Esophagus muscularis mucosa (tissue), 4 donors: ENCODE measurements at places on chromosomes 7 and 10. TPM values are rescaled to one million over a fixed set of nuclear protein-coding genes. Genes with fewer than 3 reads are reported as not detected.

DNA sequence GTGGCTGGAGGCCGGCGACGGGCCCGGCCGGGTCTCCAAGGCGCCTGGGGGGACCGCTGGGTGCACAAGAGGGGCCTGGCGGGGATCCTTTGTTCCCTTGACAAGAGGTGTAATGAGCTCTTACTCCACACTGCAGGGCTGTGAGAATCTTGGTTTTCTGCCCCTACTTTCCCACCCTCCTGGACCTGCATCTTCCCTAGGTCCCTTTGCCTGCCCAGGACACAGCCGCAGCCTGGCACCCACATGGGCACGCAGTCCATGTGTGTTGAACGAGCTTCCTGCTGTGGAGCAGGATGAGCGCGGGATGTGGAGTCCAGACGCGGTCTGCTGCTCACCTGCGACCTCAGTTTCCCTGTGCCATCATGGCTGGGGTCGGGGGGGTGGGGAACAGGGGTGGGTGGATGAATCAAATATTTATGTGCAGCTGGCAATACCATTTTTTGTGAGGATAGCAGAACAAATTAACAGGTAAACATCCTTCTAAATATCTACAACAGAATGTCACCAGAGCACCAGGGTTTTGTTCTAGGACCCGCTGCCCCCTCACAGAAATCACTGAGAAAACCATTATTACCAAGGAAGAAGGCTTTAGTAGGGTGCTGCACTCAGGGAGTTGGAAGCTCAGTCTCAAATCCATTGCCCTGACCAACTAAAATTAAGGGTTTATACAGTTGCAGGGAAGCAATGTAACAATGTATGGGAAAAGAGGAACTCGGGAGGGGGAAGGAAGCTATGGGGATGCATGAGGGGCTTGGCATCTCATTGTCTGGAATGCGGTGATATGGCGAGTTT is 474 bp upstream of the NSMCE4A start:
- H3K27me3 ChIP-seq = no peaks in the 10 kb centered on the region
- peaks cover 12% of the 10 kb centered on the region for H3K36me3 ChIP-seq
- H3K4me1 ChIP-seq = peaks cover 19% of the 10 kb centered on the region
- H3K4me3 ChIP-seq = peak overlapping the region; percentile 75
- DNase-seq = no peak

DNA sequence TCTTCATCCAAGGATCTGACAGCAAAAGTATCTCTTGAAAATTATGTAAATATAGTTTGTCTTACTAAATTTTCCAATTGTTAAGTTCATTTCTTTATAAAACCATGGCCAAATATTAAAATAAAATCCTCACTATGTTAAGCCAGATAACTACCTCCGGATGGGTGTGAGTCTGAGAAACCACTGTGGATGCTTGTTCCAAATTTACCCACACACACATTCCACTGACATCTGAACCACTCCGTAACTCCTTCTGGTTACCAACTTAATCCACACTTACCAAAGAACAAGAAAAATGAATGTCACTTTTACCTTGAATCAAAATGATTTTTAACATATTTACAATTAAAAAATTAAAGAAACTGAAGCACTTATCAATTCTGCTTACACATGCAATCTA is 19.7 kb downstream of the CYTH3 start:
- DNase-seq = no peak
- no peaks in the 10 kb centered on the region for H3K36me3 ChIP-seq
- H3K27ac ChIP-seq = no peak overlapping the region
- H3K4me3 ChIP-seq = peak overlapping the region; percentile 10

- no peak overlapping the region for H3K4me3 ChIP-seq
- DNase-seq = peak; percentile 92
- no peak overlapping the region for H3K27ac ChIP-seq
- no peaks in the 10 kb centered on the region for H3K4me1 ChIP-seq
Observed at GRCh38 chr7:24741679-24742505, 15.4 kb downstream of the GSDME start.

- H3K4me1 ChIP-seq = no peaks in the 10 kb centered on the region
- DNase-seq = no peak
- H3K27me3 ChIP-seq = no peaks in the 10 kb centered on the region
- H3K4me3 ChIP-seq = no peak overlapping the region
- H3K36me3 ChIP-seq = peaks cover 48% of the 10 kb centered on the region
Observed at GRCh38 chr10:68348265-68348741, 15.6 kb upstream of the PBLD start.

- DNase-seq = no peak
- H3K36me3 ChIP-seq = no peaks in the 10 kb centered on the region
- no peaks in the 10 kb centered on the region for H3K27me3 ChIP-seq
- H3K27ac ChIP-seq = no peak overlapping the region
- no peaks in the 10 kb centered on the region for H3K4me1 ChIP-seq
- no peak overlapping the region for H3K4me3 ChIP-seq
Observed at GRCh38 chr10:23675585-23675984, 236.7 kb downstream of the OTUD1 start.

GRCh38 chr7:134126966-134127848 is at the start of gene LRGUK:
TSS of gene LRGUK (plus strand) at chr7:134127340. CDS start at chr7:134127368, 28 bp downstream.
- H3K27me3 ChIP-seq = no peaks in the 10 kb centered on the region
- peaks cover 19% of the 10 kb centered on the region for H3K4me1 ChIP-seq
- H3K27ac ChIP-seq = peak within 1 kb of the TSS; percentile 21
- peak; percentile 93 for DNase-seq
- H3K36me3 ChIP-seq = no peaks in the 10 kb centered on the region

DNA sequence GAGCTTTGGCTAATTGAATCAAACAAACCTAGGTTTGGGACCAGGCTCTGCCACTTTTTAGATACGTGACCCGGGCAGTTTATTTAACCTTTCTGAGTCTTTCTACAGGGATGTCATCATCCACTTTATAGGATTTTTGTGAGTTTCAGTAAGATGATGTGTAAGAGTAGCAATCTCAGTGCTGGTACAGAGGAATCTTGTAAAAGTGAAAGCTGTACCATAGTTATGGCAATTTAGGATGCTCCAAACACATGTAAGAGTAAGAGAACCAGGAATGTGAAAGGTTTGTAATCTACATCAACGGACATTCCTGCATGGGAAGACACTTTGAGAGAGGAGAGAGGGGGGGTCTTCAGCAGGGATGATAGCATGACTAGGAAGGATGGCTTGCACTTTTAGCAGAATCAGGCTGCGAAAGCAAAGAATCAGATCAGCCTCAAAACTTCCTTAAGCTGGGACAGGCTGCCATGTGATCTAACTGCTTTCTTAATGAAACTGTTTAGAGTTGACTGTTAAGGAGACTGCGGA is 968 bp downstream of the NOLC1 start:
- peaks cover 60% of the 10 kb centered on the region for H3K36me3 ChIP-seq
- peak overlapping the region; percentile 73 for H3K4me3 ChIP-seq
- peak overlapping the region; percentile 83 for H3K27ac ChIP-seq
- H3K4me1 ChIP-seq = peaks cover 34% of the 10 kb centered on the region
- DNase-seq = no peak

GRCh38 chr10:89588671-89589070 is 53.3 kb upstream of the SLC16A12 start:
- no peak for DNase-seq
- peaks cover 10% of the 10 kb centered on the region for H3K4me1 ChIP-seq
- H3K36me3 ChIP-seq = no peaks in the 10 kb centered on the region
- no peak overlapping the region for H3K4me3 ChIP-seq
- H3K27ac ChIP-seq = no peak overlapping the region
- no peaks in the 10 kb centered on the region for H3K27me3 ChIP-seq

GRCh38 chr10:23478570-23478969 is 39.7 kb downstream of the OTUD1 start:
- no peaks in the 10 kb centered on the region for H3K4me1 ChIP-seq
- no peak overlapping the region for H3K4me3 ChIP-seq
- no peaks in the 10 kb centered on the region for H3K27me3 ChIP-seq
- no peaks in the 10 kb centered on the region for H3K36me3 ChIP-seq
- DNase-seq = no peak

- no peaks in the 10 kb centered on the region for H3K36me3 ChIP-seq
- H3K4me3 ChIP-seq = no peak overlapping the region
- no peak for DNase-seq
Observed at GRCh38 chr10:71531485-71532446, 135.0 kb downstream of the CDH23 start.

GRCh38 chr7:74498354-74498753 is 44.6 kb downstream of the GTF2IRD1 start:
- no peak overlapping the region for H3K27ac ChIP-seq
- H3K4me3 ChIP-seq = no peak overlapping the region
- no peaks in the 10 kb centered on the region for H3K27me3 ChIP-seq

DNA sequence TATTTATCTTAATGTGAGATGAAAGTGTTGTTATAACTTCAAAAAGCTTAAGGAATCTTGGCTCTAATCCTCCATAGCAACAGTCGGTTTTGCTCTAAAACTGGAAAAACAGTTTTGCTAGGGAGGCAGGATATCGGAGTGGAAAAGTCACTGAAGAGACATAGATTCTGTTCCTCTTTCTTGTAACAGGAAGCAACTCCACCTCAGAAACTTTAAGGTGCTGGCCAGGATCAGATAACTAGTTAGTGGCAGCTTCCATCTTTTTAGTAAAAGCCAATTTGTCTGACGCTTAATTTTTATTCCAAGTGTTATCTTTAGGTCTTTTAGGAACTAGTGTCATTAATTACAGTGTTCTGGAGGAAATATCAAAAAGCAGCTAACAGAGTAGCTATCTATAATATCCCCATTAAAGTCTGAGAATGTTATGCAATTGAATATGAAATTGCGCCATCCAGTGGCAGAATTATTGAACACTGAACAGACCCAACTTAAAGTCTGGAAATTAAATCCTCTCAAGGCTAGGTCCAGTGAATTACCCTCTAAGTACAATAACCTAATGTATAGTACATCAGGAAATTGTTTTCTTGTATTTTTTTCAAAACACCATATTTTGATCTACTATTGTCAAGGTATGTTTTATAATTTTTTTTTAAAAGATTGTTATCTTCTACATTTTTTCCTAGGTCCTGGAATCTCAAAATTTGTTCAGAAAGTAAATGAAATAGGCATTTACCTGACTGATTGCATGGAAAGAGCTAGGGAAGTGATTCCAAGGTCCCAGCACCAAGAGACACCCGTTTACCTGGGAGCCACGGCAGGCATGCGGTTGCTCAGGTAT is 65.9 kb upstream of the CC2D2B start:
- H3K36me3 ChIP-seq = no peaks in the 10 kb centered on the region
- no peak for DNase-seq
- H3K27ac ChIP-seq = peak overlapping the region; percentile 70
- peaks cover 35% of the 10 kb centered on the region for H3K4me1 ChIP-seq

DNA sequence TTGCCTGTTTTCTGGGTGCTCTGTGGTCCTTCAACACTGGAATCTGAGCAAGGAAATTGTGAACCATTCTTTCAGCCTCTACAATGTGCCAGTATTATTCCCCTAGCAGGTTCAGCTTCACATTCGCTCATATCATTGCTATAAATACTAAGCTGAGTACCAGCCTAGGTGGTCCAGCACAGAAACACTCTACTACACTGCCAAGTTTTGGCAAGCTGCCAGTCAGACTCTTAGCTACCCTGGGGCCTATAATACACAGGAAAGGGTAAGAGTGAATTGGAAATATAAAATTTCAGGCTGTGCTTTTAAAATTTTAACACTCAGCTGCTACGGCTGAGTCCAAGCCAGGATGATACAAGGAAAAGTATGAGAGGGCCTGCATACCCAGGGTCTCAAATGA is 49.9 kb upstream of the PPP1R3A start:
- no peaks in the 10 kb centered on the region for H3K36me3 ChIP-seq
- no peak overlapping the region for H3K4me3 ChIP-seq
- DNase-seq = no peak
- H3K27me3 ChIP-seq = no peaks in the 10 kb centered on the region

DNA sequence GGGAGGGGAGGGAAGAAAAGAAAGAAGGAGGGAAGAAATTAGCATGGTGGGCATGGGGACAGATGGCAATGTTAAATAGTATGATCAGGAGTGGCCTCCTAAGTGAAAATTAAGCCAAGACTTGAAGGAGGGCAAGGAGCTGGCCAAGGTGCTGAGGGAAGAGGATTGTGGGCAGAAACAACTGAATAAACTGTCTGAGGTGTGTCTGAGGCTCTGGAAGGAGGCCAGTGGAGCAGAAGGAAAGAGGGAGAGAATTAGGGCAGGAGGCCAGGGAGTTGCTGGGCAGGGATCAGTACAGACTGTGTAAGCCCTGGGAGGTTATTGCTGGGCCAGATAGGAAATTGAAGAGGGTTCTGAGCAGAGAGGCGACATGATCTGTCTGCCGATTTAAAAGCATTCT is 40.6 kb upstream of the VKORC1L1 start:
- DNase-seq = no peak
- H3K27ac ChIP-seq = no peak overlapping the region
- no peaks in the 10 kb centered on the region for H3K27me3 ChIP-seq
- H3K4me3 ChIP-seq = no peak overlapping the region
- no peaks in the 10 kb centered on the region for H3K4me1 ChIP-seq
- no peaks in the 10 kb centered on the region for H3K36me3 ChIP-seq

Gene CDHR3
- 41.1 TPM for total RNA-seq

Gene HECW1
- 0.99 TPM for total RNA-seq

Gene VAX1
- total RNA-seq = not detected

Gene RBM20
- 5.5 TPM for total RNA-seq

Gene COL28A1
- total RNA-seq = 23.7 TPM

Gene HABP2
- not detected for total RNA-seq

Gene TMEM273
- 11.6 TPM for total RNA-seq

Gene ICA1
- total RNA-seq = 5.4 TPM

Gene ASZ1
- total RNA-seq = not detected
